ENCODE measurements at places on chromosomes 2 and 18.

DNA sequence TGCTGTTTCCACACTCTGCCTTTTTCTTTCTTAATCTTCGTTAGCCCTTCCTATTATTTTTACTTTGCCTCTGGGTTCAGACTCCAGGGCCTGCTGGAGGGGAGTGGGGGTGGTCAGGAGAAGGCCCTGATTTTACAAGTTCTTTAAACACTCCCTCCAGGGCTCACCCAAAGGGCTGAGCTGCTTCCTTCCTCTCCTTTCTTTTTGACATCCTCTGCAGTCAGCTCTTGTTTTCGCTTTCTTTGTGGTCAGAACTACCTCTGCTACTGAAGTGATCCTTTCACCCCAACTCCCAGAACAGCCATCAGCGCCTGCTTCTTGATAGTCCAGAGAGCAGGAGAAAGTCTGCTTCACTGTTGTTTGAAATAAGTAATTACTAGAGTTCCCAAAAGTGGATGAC, 925.7 kb downstream of the EPHA4 start:
- DNase-seq: no peak

GRCh38 chr2:26575836-26576564, 65.2 kb downstream of the CIB4 start:
- no peak for DNase-seq

DNA sequence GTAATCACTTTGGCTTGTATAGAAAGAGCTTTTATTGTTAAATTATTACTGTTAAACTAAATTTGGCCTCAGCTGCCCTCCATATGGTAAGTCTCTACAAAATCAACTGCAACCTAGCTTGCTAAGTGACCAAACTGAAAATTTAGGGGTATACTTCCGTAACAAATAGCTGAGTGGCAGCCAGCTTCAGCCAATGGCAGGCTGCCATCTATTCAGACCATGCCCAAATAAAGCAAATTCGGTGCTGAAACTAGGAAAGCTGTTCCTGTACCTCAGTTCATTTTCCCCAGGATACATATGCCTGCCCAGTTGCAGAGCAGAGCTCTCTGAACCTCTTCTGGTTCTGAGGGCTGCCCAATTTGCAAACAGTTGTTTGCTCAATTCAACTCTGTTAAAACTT, 94.8 kb downstream of the EML6 start:
- DNase-seq: no peak

DNA sequence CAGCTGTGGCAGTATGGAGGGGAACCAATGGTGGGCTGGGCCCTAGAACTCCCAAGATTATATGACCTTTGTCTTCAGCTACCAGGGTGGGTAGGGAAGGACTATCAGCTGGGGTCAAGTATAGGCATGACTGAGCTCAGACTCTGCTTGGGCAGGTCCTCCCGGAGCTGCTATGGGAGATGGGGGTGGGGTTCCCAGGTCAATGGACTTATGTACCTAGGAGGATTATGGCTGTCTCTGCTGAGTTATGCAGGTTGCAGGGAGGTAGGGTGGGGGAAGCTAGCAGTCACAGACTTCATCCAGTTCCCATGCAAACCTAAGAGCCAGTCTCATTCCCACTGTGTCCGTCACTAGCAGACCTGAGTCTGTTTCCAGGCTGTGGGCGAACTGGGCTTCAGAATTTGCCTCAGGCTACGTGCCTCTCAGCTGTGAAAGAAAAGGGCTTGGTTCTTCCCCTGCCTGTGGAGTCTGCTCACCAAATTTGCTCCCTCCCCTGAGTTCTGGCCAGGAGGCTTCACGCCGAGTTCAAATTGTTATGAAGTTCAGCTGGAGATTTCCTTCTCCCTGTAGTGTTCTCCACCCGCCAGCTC, 985.8 kb upstream of the NRXN1 start:
- DNase-seq: no peak

DNA sequence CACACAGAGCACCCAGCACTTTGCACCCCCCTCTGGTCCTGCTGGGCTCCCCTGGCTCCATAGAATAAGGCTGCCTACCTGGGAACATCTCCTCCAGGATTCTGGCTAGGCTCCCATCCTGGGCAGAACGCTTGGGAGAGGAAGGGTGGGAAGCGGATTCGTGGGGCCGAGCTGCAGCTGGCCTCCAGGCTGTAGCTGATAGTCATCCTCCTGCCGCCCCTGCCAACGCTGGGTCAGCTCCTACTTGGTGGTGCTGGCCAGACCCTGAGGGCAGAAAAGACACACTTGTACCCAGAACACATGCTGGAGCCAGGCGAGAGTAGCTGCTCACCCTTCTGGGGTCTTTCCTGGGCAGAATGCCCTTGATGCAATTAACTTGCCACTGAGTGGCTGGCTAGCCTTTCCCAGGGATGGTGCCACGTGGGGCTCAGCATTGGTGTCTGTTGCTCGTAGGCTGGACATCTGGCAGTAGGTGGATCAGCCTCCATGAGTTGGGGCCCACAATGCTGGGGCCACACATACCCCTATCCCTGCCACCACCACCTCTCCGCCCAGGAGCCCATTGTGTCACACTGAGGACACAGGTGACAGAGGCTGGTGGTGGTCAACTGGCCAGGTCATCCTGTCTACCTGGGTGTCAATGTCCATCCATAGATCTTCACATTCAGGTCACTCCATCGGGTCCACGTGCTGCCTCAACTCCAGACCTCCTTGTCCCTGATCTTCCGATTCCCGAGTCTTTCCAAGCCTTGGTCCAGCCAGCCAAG, 112.8 kb downstream of the NDUFA10 start:
- DNase-seq: no peak

- no peak for DNase-seq
These were observed 8.7 kb downstream of the RPRD1A start for GRCh38 chr18:36058674-36059073.
